ENCODE measurements at places on chromosomes 5 and 9. TPM values are rescaled to one million over a fixed set of nuclear protein-coding genes. Genes with fewer than 3 reads are reported as not detected.

Gene SEC16A
- 44.2 TPM for polyA plus RNA-seq

Gene ANKRD33B
- polyA plus RNA-seq = 0.58 TPM

Gene CLTA
- polyA plus RNA-seq = 164 TPM

Gene F12
- 13.6 TPM for polyA plus RNA-seq

Gene OTULINL
- 0.93 TPM for polyA plus RNA-seq

Gene AK1
- polyA plus RNA-seq = 89.7 TPM

Gene ANKRD31
- polyA plus RNA-seq = not detected

Gene CA9
- 115 TPM for polyA plus RNA-seq

DNA sequence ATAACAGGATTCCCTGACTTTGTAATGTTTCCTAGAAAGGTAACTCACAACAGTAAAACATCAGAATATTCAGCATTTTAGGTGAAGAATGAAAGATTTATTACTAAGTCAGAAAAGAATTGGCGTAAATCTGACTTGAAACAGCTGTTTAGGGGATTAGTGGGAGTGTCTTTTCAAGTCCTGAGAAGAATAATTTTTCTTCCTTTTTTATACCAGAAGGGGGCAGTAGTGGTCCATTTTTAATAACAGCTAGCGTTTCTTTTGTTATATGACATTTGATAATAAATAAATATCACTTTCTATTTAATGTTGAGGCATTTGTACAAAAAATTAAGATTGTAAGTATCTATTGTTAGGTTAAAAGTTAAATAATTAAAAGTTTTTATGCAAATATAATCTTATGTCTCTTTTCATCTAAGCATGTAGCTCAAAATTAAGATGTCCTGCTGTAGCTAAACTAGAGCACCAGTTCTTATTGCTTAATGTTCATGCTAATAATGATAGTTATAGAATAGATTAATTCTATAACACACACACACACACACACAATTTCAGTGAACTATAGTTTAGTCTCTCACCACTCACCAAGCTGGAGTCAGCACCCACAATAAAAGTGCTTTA, 258.7 kb upstream of the ARRDC3 start:
- H3K36me3 ChIP-seq = no peaks in the 10 kb centered on the region
- H3K27me3 ChIP-seq = no peaks in the 10 kb centered on the region
- no peak for DNase-seq
- no peak overlapping the region for H3K27ac ChIP-seq

GRCh38 chr5:157570531-157571200, 4.9 kb downstream of the ADAM19 start:
- H3K27me3 ChIP-seq = no peaks in the 10 kb centered on the region
- H3K4me1 ChIP-seq = peaks cover 11% of the 10 kb centered on the region
- DNase-seq = no peak
- no peak overlapping the region for H3K27ac ChIP-seq
- no peak overlapping the region for H3K4me3 ChIP-seq

- H3K4me3 ChIP-seq = peak overlapping the region; percentile 62
- H3K36me3 ChIP-seq = no peaks in the 10 kb centered on the region
- peaks cover 54% of the 10 kb centered on the region for H3K4me1 ChIP-seq
- H3K27me3 ChIP-seq = peaks cover 3% of the 10 kb centered on the region
- peak; percentile 97 for DNase-seq
Observed at GRCh38 chr9:132240841-132241482, 79.1 kb downstream of the NTNG2 start.

DNA sequence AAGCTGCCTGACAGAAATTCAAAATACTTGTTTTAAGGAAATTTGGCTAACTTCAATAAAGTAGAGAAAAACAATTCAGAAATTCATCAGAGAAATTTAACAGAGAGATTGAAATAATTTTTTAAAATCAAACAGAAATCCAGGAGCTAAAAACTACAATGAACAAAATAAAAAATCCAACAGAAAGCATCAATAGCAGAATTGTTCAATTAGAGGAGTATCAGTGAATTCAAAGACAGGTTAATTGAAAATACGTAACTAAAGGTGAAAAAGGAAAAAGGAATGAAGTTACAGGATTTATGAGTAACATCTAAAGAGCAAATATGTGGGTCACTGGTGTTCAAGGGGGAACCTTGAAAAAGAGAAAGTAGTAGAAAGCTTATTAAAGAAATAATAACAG, 36.8 kb downstream of the FANCC start:
- H3K27me3 ChIP-seq = no peaks in the 10 kb centered on the region
- H3K27ac ChIP-seq = no peak overlapping the region
- DNase-seq = no peak
- H3K36me3 ChIP-seq = no peaks in the 10 kb centered on the region
- peaks cover 7% of the 10 kb centered on the region for H3K4me1 ChIP-seq
- no peak overlapping the region for H3K4me3 ChIP-seq

DNA sequence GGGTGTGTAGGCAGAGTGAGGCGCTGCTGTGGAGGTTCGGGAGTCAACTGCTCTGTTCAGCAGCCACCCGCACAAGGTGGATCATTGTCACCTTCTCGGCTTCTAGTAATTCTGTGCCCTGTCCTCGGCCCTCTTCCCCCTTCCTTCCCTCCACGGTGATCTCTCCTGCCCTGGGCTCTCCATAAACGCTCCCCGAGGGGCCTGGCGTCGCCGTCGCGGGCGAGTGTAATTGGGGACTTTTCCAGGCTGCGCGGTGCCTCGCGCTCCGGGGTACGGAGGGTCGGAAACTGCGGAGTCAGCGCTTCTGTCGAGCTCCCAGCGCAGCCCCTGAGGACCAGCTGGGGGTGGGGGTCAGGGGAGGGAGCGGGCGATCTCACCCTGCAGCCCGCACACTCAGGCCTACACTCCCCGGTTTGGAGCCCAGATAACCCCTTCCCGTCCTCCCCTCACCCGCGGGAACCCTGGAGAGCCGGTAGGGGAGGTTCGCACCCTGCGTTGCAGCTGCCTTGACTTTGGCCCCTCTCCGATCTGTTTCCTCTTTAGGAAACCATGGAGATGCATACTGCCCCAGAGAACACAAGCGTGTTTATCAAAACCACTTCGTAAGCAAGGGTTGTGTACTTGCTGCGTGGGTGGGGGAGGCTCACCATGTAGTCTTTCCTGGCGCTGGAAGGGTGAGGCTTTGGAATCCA, 188.3 kb upstream of the ZNF618 start:
- H3K36me3 ChIP-seq = no peaks in the 10 kb centered on the region
- no peaks in the 10 kb centered on the region for H3K27me3 ChIP-seq
- no peak for DNase-seq
- H3K4me1 ChIP-seq = peaks cover 15% of the 10 kb centered on the region
- peak overlapping the region; percentile 18 for H3K4me3 ChIP-seq

GRCh38 chr9:23556459-23556858, 269.6 kb downstream of the ELAVL2 start:
- no peak overlapping the region for H3K27ac ChIP-seq
- DNase-seq = no peak
- no peaks in the 10 kb centered on the region for H3K27me3 ChIP-seq
- no peaks in the 10 kb centered on the region for H3K36me3 ChIP-seq
- H3K4me1 ChIP-seq = no peaks in the 10 kb centered on the region
- no peak overlapping the region for H3K4me3 ChIP-seq

DNA sequence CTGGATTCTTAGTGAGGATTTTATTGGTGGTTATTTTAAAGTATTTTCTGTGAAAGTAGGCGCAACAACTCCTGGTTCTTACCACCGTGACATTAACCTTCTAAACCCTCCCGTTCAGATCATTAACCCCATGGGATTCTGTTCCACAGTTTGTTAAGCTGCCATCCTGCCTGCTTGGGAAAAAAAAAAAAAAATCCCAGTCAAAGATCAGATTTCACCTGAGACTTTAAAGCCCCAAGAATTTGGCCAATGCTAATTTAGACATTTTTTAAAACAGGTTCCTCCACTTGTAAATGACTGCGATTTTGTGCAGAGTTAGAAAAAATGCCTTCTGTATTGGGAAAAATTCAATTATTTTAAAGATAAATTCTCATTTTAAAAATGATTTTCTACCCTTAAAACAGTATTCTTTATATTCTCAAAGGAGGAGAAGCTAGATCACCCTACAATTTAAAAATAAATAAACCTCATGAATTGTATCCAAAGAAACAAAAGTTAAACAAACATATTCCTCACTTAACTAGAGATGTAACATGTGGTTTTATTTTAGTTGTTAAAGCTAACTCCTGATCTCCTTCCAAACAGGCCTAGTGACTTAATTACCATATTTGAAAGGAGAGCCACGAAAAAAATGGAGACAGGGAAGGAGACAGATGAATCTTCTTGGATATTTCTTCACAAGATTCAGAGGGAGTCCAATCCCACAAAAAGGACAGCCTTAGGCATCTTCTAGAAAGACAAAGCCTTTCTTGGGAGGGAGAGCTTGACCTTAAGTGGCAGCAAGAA, 93.1 kb upstream of the IFNK start:
- peak; percentile 39 for DNase-seq
- H3K27ac ChIP-seq = peak overlapping the region; percentile 57
- H3K4me3 ChIP-seq = no peak overlapping the region
- H3K36me3 ChIP-seq = no peaks in the 10 kb centered on the region

- H3K27ac ChIP-seq = no peak overlapping the region
- H3K4me1 ChIP-seq = no peaks in the 10 kb centered on the region
- no peak overlapping the region for H3K4me3 ChIP-seq
- H3K27me3 ChIP-seq = no peaks in the 10 kb centered on the region
- H3K36me3 ChIP-seq = no peaks in the 10 kb centered on the region
Observed at GRCh38 chr5:17665836-17666235, 31.6 kb downstream of the TAF11L14 start.

DNA sequence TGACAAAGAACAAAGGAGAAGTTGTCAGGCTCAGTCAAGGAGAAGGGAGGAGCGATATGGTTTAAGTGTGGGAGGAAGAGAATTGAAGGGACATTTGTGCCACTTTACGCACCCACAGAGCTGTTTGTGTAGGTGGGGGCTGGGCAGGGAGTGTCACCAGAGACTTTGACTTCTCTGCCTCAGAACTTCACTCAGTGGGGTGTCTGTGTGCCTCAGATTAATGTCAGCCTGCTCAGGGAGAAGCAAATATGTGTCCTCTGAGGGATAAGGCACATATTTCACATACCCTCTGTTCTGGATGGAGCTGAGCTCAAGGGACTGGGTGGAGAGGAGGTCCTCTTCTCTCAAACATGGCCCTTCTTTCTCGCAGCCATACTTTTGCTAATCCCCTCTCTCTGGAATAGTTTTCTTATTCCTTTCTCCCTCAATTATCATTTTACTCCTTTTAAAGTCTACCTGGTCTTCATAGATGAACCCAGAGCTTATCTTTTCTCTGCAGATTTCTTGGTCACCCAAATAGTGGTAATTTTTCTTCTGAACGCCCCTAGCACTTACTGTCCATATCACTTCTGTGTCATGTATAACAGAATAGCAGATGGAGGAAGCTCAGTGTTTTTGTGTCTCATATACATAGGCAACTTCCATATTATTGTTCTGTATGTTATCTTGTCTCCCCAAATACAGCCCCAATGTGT, 77.0 kb downstream of the IQGAP2 start:
- peaks cover 64% of the 10 kb centered on the region for H3K4me1 ChIP-seq
- peak overlapping the region; percentile 34 for H3K27ac ChIP-seq
- H3K4me3 ChIP-seq = no peak overlapping the region

DNA sequence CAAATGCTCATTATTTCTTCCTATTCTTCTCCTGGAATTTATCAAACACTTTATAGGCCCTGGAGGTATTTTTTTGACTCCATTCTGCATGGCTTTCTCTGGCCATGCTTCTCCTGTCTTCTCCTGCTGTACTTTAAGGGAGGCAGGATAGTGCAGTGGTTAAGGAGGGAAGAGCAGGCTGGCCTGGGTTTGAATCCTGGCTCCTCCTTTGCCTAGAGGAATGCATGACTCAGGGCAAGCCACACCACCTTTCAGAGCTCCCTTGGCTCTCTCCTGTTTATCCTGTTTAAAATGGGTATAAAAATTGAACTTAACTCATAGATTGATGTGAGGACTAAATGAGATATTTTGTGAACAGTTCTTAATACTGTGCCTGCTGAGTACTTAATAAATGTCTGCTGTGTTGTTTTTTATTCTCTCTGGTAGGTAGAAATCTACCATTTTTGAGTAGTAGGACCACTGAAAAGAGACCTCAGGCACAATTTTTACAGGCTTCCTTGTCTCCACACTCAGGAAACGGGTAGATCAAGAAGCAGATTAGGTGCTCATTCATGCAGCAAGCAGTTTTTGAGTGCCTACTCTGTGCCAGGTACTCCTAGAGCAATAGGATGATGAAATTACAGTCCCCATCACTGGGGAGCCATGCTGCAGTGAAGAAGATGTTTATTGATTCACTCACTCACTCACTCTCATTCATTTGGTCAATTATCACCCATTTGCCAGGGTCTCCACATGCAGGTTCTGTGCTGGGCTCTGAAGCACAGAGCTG, 32.7 kb upstream of the ARAP3 start:
- no peaks in the 10 kb centered on the region for H3K36me3 ChIP-seq
- no peak overlapping the region for H3K4me3 ChIP-seq
- H3K27me3 ChIP-seq = peaks cover 28% of the 10 kb centered on the region
- peaks cover 7% of the 10 kb centered on the region for H3K4me1 ChIP-seq
- H3K27ac ChIP-seq = no peak overlapping the region
- DNase-seq = no peak

DNA sequence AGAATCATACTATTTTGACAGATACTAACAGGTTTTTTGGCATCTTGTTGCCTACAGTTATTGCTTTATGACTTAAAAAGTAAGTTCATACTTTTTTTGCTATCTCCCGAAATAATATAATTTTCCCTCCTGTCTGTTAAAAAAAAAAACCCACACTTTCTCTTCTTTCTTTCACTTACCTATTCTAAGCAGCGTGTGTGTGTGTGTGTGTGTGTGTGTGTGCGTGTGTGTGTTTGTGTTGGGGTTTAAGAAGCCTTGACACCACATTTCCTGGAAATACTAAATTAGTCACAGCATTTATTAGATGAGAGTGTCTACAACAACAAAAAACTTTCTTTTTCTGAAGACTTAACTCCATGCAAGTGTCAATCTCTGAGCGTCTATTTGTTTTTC, 12.4 kb downstream of the TNFAIP8 start:
- no peak overlapping the region for H3K4me3 ChIP-seq
- no peak overlapping the region for H3K27ac ChIP-seq
- no peak for DNase-seq
- H3K36me3 ChIP-seq = no peaks in the 10 kb centered on the region
- H3K27me3 ChIP-seq = no peaks in the 10 kb centered on the region
- H3K4me1 ChIP-seq = peaks cover 15% of the 10 kb centered on the region

- peak; percentile 10 for DNase-seq
- no peak overlapping the region for H3K4me3 ChIP-seq
- no peaks in the 10 kb centered on the region for H3K36me3 ChIP-seq
Observed at GRCh38 chr5:108028412-108028811, 353.5 kb downstream of the FBXL17 start.

DNA sequence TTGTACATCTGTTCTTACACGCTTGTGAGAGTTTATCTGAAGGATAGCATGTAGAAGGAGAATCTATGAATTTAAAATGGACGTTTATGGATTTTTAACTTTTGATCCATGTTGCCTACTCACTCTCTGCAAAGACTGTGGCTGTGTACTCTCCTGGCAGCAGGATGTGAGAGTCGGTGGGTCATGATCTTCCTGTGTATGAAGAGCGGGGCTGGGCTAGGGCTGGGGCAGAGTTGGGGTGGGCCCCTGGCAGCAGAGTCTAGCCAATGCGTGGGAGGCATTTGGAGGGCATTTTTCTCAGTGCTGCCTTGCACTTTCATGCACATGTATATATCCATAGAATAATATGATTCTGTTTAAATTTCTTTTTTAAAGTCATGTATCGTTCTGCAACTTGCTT, 24.0 kb upstream of the DAB2IP start:
- no peak overlapping the region for H3K27ac ChIP-seq
- H3K36me3 ChIP-seq = no peaks in the 10 kb centered on the region
- peak; percentile 34 for DNase-seq
- peaks cover 4% of the 10 kb centered on the region for H3K4me1 ChIP-seq
- H3K4me3 ChIP-seq = no peak overlapping the region

- no peak overlapping the region for H3K4me3 ChIP-seq
- no peak overlapping the region for H3K27ac ChIP-seq
- no peak for DNase-seq
- peaks cover 12% of the 10 kb centered on the region for H3K4me1 ChIP-seq
Observed at GRCh38 chr5:137300411-137301240, 198.5 kb downstream of the SPOCK1 start.
